Activated naive CD8-positive, alpha-beta T cell treated with anti-CD3 and anti-CD28 coated beads, Interleukin-2, amount 10 ng/mL, durations not matched to agents 7 days and 5 days (primary cell): ENCODE measurements at places on chromosomes 4 and X. TPM values are rescaled to one million over a fixed set of nuclear protein-coding genes. Genes with fewer than 3 reads are reported as not detected.

The EDA gene
- 2.3 TPM for total RNA-seq

GRCh38 chrX:93422693-93423092, 250.7 kb downstream of the NAP1L3 start:
- H3K27me3 ChIP-seq, result no peaks in the 10 kb centered on the region
- no peaks in the 10 kb centered on the region for H3K4me1 ChIP-seq
- no peaks in the 10 kb centered on the region for H3K36me3 ChIP-seq
- no peak for DNase-seq
- no peak overlapping the region for H3K27ac ChIP-seq

DNA sequence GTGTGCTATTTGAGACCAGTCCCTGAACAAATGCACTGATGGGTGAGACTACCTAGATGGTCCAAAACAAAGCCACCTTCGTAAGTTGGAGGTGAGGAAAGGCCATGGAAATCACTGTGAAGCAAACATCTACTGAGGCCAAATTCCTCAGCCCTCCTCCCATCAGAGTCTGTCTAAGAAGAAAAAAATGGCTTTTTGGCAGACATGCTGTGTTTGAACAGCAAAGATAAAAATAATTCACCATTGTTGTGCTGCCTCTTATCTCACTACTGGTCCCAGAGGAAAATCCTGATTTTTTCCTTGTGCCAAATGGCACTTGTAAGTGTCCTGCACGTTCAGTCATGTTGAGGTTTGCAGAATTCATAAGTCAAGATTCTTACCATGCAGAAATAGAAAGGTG, 7.9 kb downstream of the MAGEB18 start:
- no peaks in the 10 kb centered on the region for H3K4me1 ChIP-seq
- no peaks in the 10 kb centered on the region for H3K27me3 ChIP-seq
- no peak overlapping the region for H3K27ac ChIP-seq
- DNase-seq, result no peak

- no peaks in the 10 kb centered on the region for H3K4me1 ChIP-seq
- DNase-seq, result no peak
- no peak overlapping the region for H3K4me3 ChIP-seq
- H3K27me3 ChIP-seq, result no peaks in the 10 kb centered on the region
These were observed 361.6 kb downstream of the GRIA2 start for GRCh38 chr4:157582141-157582540.

The FGF16 gene
- total RNA-seq, result not detected

The ZAR1 gene
- total RNA-seq, result not detected

The ARHGEF6 gene
- total RNA-seq, result 87.1 TPM

GRCh38 chr4:93719552-93719951, 109.0 kb upstream of the ATOH1 start:
- H3K36me3 ChIP-seq, result no peaks in the 10 kb centered on the region
- DNase-seq, result no peak
- H3K4me3 ChIP-seq, result no peak overlapping the region
- no peaks in the 10 kb centered on the region for H3K27me3 ChIP-seq

The IL2RG gene
- total RNA-seq, result 395 TPM

DNA sequence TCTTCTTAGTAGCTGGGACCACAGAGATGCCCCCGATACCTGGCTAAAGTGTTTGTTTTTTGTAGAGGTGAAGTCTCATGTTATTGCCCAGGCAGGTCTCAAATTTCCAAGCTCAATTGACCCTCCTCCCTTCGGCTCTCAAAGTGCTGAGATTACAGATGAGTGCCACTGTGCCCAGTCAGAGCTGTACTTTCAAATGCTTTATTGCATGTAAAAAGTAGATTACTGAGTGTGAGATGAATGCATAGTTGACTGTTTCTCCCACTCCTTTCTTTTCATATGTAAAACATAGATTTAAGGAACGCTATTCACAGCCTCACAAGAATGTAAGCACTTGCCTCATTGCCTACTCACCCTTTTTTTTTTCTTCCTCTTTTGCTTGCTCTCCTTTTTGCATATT, 984.4 kb upstream of the PABPC4L start:
- no peak overlapping the region for H3K4me3 ChIP-seq
- H3K4me1 ChIP-seq, result no peaks in the 10 kb centered on the region
- no peaks in the 10 kb centered on the region for H3K36me3 ChIP-seq
- no peak overlapping the region for H3K27ac ChIP-seq
- DNase-seq, result no peak
- no peaks in the 10 kb centered on the region for H3K27me3 ChIP-seq

The MAGEC2 gene
- not detected for total RNA-seq

GRCh38 chrX:51860679-51861078, 32.7 kb upstream of the MAGED1 start:
- H3K27me3 ChIP-seq, result no peaks in the 10 kb centered on the region
- H3K4me1 ChIP-seq, result peaks cover 7% of the 10 kb centered on the region
- H3K27ac ChIP-seq, result no peak overlapping the region
- no peak overlapping the region for H3K4me3 ChIP-seq
- DNase-seq, result no peak

GRCh38 chr4:175017751-175018150, 99.6 kb downstream of the ADAM29 start:
- H3K36me3 ChIP-seq, result no peaks in the 10 kb centered on the region
- no peak overlapping the region for H3K4me3 ChIP-seq
- DNase-seq, result no peak

DNA sequence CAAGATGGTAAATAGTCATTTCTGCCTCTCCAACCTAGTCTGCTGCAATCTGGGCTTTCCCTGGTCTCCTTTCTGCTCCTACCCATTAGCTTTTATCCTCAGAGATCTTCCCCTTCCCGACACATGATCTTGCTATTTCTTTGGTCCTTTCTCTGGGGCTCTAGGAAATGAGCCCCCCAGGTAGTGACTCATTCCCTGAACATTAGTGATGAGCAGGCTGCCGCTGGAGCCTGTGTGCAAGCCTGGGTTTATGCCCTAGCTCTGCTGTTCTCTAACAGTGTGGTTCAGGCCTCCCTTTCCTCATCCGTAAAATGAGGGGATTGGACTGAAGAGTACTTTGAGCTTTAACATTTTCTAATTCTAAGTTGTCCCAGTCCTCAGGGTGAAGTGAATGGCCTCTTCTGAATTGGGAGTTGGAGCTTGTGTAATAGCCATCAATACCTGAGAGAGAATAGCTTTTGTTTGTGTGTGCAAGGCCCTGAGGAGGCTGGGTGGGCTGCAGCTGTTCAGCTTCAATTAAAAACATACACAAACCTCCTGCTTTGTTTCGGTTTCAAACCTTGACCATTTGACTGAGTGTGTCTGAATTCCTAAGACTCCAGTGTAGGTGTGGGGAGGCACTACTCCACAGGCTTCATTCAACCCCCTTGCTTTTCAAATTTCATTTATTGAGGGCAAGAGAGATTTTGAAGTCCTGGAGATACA, 115.6 kb upstream of the SCML1 start:
- H3K27me3 ChIP-seq, result no peaks in the 10 kb centered on the region
- no peak overlapping the region for H3K27ac ChIP-seq
- H3K4me3 ChIP-seq, result no peak overlapping the region

DNA sequence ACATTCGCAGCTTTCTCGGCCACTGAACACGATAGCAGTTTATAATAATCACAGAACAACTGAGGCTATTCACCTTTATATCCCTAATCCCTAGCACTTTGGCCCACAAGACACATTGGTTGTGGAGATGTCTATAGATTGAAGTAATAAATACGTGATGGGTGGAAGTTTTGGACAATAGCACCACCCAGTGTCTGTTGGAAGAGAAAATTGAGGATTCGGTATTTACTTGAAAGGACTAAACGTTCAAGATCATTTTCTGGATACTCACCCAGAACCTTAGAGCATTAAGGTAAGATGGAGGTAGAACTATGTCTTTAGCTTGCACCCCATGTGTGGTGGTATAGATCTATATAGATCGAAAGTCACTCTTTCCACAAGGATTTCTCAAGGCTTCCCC, 787 bp upstream of the TMSB15A start:
- peaks cover 7% of the 10 kb centered on the region for H3K4me1 ChIP-seq
- H3K27ac ChIP-seq, result no peak overlapping the region
- no peak for DNase-seq
- no peaks in the 10 kb centered on the region for H3K36me3 ChIP-seq

DNA sequence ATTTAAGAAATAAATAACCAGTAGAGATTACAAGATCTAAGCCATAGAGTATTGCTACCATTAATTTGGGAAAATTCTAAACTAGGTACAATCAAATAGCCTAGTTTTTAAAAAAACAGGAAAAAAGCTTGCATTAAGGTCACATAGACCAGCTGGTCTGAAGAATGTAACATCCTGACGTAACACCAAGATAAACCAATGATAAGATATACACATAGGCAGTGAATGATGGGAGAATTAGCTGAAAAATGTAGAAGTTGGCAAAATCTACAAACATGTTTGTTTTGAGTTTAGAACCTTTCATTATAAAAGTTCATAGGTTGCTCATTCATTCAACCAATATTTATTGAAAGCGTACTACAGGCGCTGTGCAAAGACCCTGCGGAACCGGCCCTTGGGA, 120.0 kb downstream of the SH3RF1 start:
- no peaks in the 10 kb centered on the region for H3K36me3 ChIP-seq
- DNase-seq, result no peak
- no peak overlapping the region for H3K27ac ChIP-seq
- no peaks in the 10 kb centered on the region for H3K27me3 ChIP-seq
- H3K4me3 ChIP-seq, result no peak overlapping the region

DNA sequence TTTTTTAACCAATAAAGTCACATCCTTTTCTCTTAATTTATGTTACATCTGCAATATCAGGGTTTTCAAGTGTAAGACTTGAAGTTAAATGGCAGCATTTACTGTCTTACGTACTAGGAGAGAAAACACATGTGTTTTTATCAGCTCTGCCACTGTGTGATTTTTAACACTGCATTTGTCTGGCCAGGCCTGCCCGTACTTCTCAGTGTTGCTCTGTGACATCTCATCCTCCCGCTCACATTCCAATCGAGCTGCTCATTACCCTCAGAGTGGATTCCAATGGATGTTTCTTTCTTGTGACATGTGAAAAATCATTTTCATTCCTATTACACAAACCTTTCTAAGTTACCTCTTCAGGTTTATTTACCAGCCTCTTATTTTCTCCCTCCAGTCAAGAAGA, 420.3 kb downstream of the FAT4 start:
- H3K4me3 ChIP-seq, result no peak overlapping the region
- DNase-seq, result no peak
- H3K4me1 ChIP-seq, result no peaks in the 10 kb centered on the region
- H3K36me3 ChIP-seq, result no peaks in the 10 kb centered on the region
- H3K27ac ChIP-seq, result no peak overlapping the region

- no peak overlapping the region for H3K27ac ChIP-seq
- H3K36me3 ChIP-seq, result no peaks in the 10 kb centered on the region
- no peak for DNase-seq
These were observed 487.0 kb downstream of the PDHA2 start for GRCh38 chr4:96326846-96327245.

- H3K4me3 ChIP-seq, result no peak overlapping the region
- no peaks in the 10 kb centered on the region for H3K4me1 ChIP-seq
- no peaks in the 10 kb centered on the region for H3K36me3 ChIP-seq
- H3K27me3 ChIP-seq, result no peaks in the 10 kb centered on the region
These were observed 164.8 kb upstream of the VEGFC start for GRCh38 chr4:176957353-176958118.

DNA sequence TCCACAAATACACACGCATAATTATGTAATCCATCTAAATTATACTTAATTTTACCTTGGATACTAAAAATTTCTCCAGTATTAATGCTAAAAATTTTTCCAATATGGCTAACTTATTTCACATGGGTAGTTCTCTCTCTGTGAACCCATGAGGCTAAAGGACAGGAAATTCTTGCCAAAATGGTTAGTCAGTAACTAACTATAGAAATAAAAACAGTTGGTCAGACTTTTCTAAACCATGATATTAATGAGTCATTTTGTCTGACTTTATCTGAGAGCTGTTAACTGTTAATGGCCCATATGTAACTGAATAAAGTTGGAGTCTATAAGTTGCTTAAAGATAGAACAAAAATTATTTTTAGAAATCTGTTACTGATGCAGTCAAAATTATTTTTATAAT, 549.4 kb downstream of the TLL1 start:
- no peaks in the 10 kb centered on the region for H3K4me1 ChIP-seq
- DNase-seq, result no peak
- H3K36me3 ChIP-seq, result no peaks in the 10 kb centered on the region
- H3K4me3 ChIP-seq, result no peak overlapping the region
- H3K27me3 ChIP-seq, result no peaks in the 10 kb centered on the region

The FMR1NB gene
- not detected for total RNA-seq

The F8A3 gene
- 11.8 TPM for total RNA-seq

DNA sequence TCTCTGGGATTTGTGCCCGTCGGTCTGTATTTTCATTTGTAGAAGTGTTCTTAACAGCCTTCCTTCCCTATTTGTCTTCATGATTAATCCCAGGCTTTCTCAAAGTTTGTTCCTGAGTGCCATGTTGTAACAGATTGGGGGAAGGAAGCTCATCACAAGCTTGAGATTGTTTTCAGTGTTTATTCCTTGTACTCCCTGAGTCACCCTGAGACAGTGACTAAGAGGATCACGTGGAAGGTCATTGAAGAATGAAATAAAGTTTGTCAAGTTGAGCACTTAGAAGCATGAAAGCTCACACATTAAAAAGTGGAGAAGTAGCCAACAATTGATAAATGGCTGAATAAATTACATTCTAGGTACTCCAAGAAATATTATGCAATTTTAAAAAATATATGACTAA, 153.5 kb upstream of the FAM241A start:
- DNase-seq, result no peak
- no peaks in the 10 kb centered on the region for H3K36me3 ChIP-seq
- H3K4me3 ChIP-seq, result no peak overlapping the region
- no peaks in the 10 kb centered on the region for H3K4me1 ChIP-seq
- no peak overlapping the region for H3K27ac ChIP-seq

- H3K27me3 ChIP-seq, result peaks cover 10% of the 10 kb centered on the region
- no peak overlapping the region for H3K4me3 ChIP-seq
- H3K27ac ChIP-seq, result no peak overlapping the region
- no peaks in the 10 kb centered on the region for H3K36me3 ChIP-seq
- DNase-seq, result no peak
These were observed 21.1 kb downstream of the NMU start for GRCh38 chr4:55615008-55615407.

GRCh38 chr4:86496094-86497080, 97.7 kb upstream of the PTPN13 start:
- H3K4me1 ChIP-seq, result peaks cover 12% of the 10 kb centered on the region
- H3K27me3 ChIP-seq, result peaks cover 7% of the 10 kb centered on the region
- no peaks in the 10 kb centered on the region for H3K36me3 ChIP-seq
- no peak overlapping the region for H3K27ac ChIP-seq
- no peak for DNase-seq

GRCh38 chr4:3321295-3321889, 28.6 kb downstream of the RGS12 start:
- no peak overlapping the region for H3K4me3 ChIP-seq
- H3K4me1 ChIP-seq, result no peaks in the 10 kb centered on the region
- peaks cover 13% of the 10 kb centered on the region for H3K27me3 ChIP-seq
- peaks cover 2% of the 10 kb centered on the region for H3K36me3 ChIP-seq
- no peak overlapping the region for H3K27ac ChIP-seq

The ARMCX5 gene
- total RNA-seq, result 7.1 TPM
